Bronchial epithelial cell (primary cell): ENCODE measurements at places on chromosomes 1 and 21.
A peak's percentile ranks its signal among the peaks of the same experiment; 100 is the strongest.

GRCh38 chr1:88311907-88312306 lies 372.2 kb upstream of the PKN2 start:
- DNase-seq: peak; percentile 35

DNA sequence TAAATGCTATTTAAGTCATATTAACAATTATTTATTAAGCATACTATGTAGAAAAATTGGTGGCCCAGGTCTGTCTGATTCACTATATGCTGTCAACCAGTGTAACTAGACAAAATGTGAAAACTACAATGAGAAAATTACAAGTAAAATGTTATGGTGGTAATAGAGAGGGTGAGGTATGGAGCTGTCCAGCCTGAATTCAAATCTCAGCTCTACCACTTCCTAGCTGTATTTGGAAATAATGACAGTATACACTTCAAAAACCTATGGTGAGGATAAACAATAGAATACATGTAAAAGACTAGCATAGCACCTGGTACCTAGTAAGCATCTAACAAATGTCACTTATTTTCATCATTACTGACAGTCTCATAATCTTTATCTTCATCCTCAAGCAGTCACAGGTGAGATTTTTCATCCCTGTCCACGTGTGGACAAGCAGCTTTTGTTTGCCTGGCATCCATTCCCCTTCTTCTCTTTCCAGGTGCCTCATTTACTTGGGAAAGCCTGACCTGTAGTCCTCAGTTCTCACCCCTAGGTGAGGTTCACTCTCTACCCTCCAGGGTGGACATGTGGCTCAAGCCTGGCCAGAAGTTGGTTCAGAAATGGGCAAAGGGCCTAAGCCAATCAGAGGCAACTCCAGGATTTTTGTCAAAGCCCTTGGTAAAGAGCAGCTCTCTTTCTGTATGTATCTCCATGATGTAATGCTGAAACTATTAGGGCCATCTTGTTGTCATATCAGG lies 29.5 kb downstream of the EGLN1 start:
- no peak for DNase-seq

- peak; percentile 38 for DNase-seq
These were observed 12.4 kb upstream of the C2CD2 start for GRCh38 chr21:41966041-41966833.

DNA sequence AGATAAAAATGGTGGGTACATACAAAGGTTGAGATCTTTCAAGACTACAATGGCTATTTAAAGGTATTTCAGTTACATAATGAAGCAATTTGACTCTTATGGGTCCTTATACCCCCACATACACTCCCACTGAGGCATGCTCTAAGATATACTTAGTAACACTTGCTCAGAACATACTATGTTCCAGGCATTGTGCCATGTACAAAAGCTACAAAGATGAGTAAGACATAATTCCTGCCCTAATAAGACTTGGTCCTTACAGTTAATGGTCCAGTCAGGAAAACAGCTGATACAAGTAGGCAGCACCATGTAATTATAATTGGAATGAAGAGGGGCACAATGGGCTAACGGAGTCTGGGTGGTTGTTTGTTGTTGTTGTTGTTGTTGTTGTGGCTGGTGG lies 166.7 kb upstream of the BEND5 start:
- peak; percentile 25 for DNase-seq

DNA sequence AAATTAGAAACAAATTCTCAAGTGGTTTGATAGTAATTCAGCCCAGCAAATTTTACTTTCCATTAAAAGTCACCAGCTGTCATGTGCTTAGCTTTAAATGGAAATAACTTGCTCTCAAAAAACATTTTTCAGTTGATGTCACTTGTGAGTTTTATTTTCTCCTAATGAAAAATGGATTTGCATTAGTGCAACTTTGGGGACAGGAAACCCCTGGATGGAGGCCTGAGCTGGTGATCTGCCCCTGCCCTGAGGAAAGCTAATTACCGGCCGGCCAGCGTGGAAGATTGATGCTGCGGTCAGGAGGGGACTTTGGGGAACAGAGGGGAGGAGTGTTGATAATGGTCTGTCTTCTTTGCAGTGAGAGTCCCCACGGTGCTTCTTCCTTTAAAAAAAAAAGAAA lies 66.8 kb upstream of the ANGPTL1 start:
- no peak for DNase-seq

DNA sequence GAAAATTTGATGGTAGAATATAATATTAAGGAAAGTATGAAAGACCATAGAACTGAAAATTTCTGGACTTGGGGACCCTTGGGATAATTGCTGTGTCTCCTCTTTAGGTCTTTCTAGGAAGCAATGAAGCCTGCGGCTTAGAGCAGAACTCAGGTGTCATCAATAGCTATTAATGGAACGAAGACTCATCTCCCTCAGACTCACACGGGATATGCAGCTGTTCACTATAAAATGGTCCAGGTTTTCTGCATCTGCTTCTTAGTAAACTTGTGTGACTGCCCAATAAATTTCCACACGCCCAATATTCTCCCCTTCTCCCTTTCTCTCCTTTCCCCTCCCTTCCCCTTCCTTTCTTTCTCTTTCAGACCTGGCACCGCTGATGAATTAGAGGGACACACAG lies 392.5 kb downstream of the HLX start:
- no peak for DNase-seq

DNA sequence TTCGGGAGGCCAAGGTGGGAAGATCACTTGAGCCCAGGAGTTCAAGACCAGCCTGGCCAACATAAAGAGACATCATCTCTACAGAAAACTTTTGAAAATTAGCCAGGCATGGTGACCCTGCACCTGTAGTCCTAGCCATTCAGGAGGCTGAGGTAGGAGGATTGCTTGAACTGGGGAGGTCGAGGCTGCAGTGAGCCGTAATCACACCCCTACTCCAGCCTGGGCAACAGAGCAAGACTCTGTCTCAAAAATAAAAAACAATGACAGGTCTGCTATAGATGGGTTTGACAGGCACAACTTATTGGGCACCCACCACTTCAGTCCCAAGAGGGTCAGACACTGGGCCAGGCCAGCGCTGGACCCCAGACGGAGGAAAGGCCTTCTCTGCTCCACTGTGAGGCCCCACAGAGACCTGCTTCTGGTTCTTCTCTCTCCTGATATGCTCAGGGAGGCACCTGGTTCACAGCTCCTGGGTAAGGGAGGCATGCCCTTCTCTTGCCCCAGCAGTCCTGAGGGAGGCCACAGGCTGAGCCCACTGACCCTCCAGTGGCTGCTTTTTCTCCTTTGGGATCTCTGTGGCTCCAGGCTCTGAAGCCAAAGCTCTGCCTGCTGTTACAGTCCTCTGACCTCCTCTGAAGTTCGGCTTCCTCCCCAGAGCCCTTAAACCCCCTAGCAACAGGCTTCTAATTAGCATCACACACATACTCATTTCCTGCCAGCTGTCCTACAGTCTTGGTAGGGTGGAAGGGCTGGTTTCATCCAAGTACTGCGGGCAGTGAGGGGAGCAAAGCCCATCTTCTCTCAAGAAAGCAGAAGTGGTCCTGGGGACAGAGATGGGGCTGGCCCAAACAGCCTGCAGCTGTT lies 14.4 kb downstream of the S100A16 start:
- DNase-seq: peak; percentile 32

GRCh38 chr1:159828176-159828575 lies 1.5 kb downstream of the SLAMF8 start:
- DNase-seq: peak; percentile 28

- no peak for DNase-seq
These were observed 48.8 kb downstream of the DUSP10 start for GRCh38 chr1:221693087-221693486.

GRCh38 chr1:248858891-248859889 lies at the start of gene ZNF692:
ZNF692 (minus strand) TSS chr1:248859085; CDS start chr1:248858309, 776 bp downstream.
- peak; percentile 86 for DNase-seq
